Stimulated activated CD4-positive, alpha-beta T cell treated with anti-CD3 and anti-CD28 coated beads, TNF-alpha, amount 100 ng/mL, for 4 hours (primary cell): ENCODE measurements at places on chromosomes 4 and X.

- no peak for DNase-seq
These were observed 19.9 kb upstream of the TRIM61 start for GRCh38 chr4:164997324-164997723.

- DNase-seq: no peak
These were observed 23.7 kb upstream of the TLR7 start for GRCh38 chrX:12843061-12843667.

- DNase-seq: no peak
These were observed 105.9 kb downstream of the ARSJ start for GRCh38 chr4:113873508-113873907.

GRCh38 chrX:30654989-30655607, 1.9 kb downstream of the GK start:
- no peak for DNase-seq

DNA sequence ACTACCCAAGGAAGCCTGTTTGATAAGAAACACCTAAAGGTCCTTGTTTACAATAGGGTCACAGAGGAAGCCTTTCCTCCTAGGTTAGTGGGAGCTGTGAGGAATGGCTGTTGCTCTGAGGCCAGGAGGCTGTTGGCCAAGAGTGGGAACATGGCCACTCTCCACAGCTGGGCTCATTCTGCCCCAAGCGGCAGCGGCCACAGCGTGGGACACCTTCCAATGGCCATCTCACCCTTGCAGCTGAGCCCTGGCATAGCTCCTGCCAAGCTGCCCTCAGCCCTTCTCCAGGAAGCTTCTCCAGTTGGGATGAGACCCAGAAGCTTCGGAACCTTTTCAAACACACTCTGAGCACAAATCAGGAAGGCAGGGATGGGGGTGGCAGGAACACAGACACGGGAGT, 111.8 kb upstream of the MAP3K15 start:
- no peak for DNase-seq

DNA sequence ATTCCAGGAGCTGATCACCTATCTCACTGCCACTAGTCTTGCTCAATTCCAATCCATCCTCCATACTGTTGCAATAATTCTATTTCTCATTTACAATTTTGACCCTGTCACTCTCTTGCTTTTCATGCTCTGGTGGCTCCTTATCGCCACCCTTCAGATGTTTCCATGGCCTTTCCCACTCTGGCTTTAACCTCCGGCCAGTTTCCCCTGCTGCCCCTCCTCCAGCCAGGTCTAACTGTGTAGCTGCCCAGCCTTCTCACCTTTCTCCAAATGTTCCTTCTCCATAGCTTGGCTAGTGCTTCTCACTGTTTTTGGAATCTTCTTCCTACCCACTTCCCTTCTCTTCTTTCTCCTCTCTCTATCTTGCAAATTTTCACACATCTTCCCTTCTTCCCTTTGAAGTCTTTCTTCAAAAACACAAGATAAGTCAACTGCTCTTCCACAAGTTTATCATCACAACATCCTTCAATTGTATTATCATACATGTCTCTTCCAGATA, 153.8 kb downstream of the COL25A1 start:
- no peak for DNase-seq

DNA sequence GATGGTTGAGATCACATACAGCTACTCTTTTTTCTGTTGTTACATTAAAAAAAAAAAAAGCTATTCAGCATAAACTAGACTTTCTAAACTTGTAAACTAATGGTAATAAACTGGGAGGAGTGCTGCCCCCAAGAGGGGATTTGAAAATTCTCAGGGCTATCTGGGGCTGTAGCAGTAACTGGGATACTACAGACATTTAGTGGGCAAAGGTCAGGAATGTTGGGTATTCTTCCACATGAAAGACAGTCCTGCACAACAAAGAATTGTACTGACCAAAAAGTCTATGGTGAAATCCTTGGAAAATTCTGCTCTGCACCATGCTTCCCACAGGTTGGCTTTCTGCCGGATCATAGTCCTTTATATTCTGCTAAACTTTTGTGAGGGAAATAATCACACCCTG, 232.6 kb upstream of the BOD1L1 start:
- DNase-seq: no peak

GRCh38 chr4:17082186-17082585, 183.7 kb upstream of the LDB2 start:
- DNase-seq: no peak

DNA sequence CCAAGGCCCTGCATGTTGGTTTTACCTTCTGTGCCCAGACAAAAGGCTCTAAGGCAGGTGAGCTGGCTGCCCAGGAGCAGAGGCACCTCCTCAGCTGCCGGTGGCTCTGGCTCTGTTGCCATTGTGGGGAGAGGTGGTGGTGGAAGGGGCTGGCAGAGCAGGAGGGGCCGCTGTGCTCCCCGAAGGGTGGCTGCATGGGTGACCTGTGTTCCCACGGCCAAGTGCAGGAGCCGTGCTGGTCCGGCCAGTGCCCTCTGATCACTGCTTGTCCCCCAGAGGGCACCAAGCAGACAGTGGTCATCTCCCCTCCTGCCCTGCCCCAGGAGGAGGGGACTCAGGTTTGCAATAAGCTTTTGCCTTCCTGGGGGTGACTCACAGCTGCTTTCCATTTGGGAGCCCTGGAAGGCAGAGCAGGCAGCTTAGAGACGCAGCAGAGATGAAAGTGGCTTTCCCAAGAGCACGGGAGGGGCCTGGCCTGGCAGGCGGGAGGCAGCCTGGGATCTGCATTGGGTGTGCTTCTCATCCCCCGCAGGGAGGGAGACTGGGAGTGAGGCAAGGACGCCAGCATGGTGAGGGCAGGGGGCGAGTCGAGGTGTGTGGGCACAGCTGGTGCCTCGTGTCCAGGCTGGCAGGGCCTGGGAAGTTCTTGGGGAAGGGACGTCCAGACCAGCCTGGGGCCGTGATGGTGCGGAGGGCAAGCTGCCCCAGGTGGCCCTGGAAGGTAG, 28.7 kb downstream of the DOK7 start:
- DNase-seq: no peak

GRCh38 chr4:114435116-114435515, 163.5 kb upstream of the UGT8 start:
- DNase-seq: no peak

DNA sequence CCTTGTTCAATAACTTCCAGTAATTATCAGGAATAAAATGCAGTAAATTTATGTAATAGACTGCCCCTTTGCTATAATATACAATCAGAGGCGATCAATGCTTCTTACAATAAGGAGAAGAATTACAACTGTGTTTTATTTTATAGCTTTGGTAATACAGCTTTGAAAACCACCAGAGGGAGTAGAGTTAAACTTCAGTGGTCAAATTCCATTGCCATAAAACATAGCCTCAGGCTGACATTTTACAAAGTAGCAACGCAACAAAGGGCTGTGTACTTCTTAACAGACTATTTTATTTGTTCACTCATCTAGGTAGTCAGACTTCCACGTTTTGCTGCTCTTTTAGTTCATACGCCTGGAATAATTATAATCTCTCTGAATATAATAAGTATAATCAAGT, 58.5 kb downstream of the TEX13C start:
- DNase-seq: no peak

GRCh38 chr4:82779032-82779431, 19.6 kb downstream of the SCD5 start:
- no peak for DNase-seq

GRCh38 chrX:153463031-153463430, 7.3 kb downstream of the HAUS7 start:
- no peak for DNase-seq

- no peak for DNase-seq
These were observed 28.8 kb downstream of the ATP8A1 start for GRCh38 chr4:42627885-42628646.

- DNase-seq: no peak
These were observed 52.8 kb downstream of the P2RY10 start for GRCh38 chrX:78997870-78998558.

GRCh38 chr4:52142816-52143215, 91.7 kb downstream of the SPATA18 start:
- no peak for DNase-seq

GRCh38 chrX:15165832-15166231, 104.1 kb downstream of the ASB9 start:
- no peak for DNase-seq

- no peak for DNase-seq
These were observed 141.1 kb downstream of the MOSPD2 start for GRCh38 chrX:15014281-15014680.

GRCh38 chr4:55866290-55866907, 13.0 kb downstream of the EXOC1 start:
- DNase-seq: no peak

- DNase-seq: no peak
These were observed 97.8 kb downstream of the PARM1 start for GRCh38 chr4:75030649-75031235.

- no peak for DNase-seq
These were observed 143.5 kb upstream of the PBDC1 start for GRCh38 chrX:76029385-76029784.

DNA sequence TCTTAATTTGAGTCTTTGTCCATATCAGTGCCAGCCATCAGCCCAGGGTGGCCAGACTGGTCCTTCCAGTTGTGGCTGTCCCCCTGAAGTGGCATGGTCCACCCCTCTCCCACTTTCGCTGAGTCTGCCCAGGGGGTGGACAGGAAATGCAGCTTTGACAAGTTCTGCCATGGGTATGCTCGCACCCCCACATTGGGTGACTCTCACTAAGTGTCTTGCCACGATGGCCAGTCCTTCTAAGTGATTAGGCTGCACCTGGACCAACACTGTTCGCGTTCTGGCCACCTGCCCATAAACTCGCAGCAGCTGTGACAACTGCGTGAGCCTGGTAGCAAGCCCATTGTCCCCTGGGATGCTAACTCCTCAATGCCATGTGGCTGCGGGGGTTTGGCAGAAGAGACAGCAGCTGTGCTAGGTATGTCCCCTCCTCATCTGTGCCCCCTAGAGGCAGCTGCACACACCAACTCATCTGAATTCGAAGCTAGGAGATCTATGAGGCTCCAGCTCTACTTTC, 10.0 kb upstream of the LNX1 start:
- no peak for DNase-seq

GRCh38 chr4:76305033-76305687, 1.4 kb upstream of the STBD1 start:
- DNase-seq: no peak

- no peak for DNase-seq
These were observed 602 bp upstream of the SCARB2 start for GRCh38 chr4:76214177-76214675.

DNA sequence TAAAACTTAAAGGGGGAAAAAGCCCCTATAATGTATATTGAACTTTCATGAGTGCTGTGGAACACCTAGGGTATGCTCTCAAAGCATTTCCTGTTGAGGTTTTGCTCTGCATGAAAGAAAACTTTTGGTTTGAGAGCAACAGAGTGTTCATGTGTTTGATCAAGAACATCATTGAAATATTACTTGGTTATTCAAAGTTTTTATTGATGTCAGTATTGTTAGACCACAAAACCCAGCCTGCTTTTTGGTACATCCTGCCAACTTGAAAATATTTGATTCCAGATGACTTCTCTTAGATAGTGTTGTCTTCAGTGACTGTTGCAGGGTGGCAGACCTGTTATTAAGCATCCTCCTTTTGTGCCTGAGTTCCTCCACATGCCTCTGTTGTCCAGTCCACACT, 68.0 kb downstream of the N4BP2 start:
- no peak for DNase-seq

DNA sequence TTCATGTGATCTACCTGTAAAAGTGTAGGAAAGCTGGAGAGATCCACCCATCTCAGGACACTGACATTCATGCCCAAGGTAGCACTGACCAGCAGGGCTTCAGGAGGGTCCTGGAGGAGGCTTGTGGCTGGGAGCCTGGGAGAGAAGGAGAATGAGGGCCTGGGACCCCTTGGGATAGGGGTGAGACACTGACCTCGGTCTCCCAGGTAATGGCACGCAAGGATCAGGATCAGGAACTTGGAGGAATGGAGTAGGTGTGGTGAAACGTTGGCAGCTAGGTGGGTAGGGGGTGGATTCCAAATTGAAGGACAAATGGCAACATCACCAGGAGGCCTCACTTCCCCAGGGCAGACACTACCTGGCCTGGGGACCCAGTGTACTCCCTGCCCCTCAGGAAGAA, 12.4 kb upstream of the RGS12 start:
- DNase-seq: no peak

DNA sequence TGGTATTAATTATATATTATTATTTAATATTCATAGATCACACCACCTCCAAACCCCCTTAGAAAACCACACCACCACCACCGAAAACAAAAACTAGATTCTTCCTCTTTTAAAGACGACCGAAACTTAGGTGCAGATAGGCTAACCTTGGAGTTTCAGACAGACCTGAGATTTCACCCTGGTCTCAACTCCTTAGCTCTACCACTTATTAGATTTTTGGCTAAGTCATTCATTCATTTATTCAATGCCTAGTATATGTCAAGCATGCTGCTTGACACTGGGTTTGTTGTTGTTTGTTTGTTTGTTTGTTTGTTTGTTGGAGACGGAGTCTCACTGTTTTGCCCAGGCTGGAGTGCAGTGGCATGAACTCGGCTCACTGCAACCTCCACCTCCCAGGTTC, 9.5 kb upstream of the BMP2K start:
- no peak for DNase-seq

GRCh38 chrX:47683829-47684205, 24.8 kb upstream of the UXT start:
- no peak for DNase-seq

GRCh38 chr4:31190671-31191070, 470.5 kb downstream of the PCDH7 start:
- DNase-seq: no peak

- DNase-seq: no peak
These were observed 145.8 kb upstream of the ATP6AP2 start for GRCh38 chrX:40434947-40435346.

GRCh38 chr4:5784960-5785611, 74.1 kb downstream of the EVC start:
- no peak for DNase-seq

DNA sequence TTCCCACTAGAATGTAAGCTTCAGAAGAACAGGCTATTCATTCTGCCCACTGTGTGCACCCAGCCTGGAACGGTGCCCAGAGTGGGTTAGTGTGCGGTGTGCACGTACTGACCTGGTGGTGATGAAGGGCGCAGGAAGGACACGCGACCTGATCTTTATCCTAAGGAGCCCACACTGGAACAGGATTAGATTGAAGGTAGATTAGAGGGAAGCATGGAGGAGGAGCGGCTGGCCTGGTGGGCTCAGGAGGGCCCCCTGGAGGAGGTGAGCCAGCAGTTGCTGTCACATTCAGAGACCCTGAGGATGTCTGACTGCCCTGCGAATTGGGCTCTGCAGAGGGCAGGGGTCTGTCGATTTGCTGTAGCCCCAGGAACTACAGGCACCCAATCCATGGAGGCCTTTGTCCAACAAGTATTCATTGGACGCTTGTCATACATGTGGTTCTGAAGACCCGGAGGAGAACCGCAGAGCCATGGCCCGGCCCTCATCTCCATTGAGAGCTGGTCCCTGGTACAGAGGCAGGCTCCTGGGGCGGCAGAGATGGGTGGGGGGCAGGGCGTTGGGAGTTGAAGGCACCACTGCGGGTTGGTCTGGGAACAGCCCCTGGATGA, 73.2 kb downstream of the HTRA3 start:
- no peak for DNase-seq

GRCh38 chrX:43745938-43746721, 90.0 kb downstream of the MAOA start:
- no peak for DNase-seq
